ENCODE measurements at places on chromosomes 2 and 18.

- no peak for DNase-seq
These were observed 126.9 kb upstream of the PIK3C3 start for GRCh38 chr18:41828137-41828536.

- DNase-seq: peak; percentile 77
These were observed 56.4 kb downstream of the ZFP36L2 start for GRCh38 chr2:43169987-43170386.

GRCh38 chr2:36493306-36493705 lies 104.7 kb downstream of the FEZ2 start:
- DNase-seq: no peak

- DNase-seq: no peak
These were observed 70.8 kb downstream of the RTP5 start for GRCh38 chr2:241940329-241940728.

- no peak for DNase-seq
These were observed 645.3 kb downstream of the STK39 start for GRCh38 chr2:167602122-167602521.

- DNase-seq: no peak
These were observed 124.6 kb upstream of the CREB1 start for GRCh38 chr2:207405150-207405549.

DNA sequence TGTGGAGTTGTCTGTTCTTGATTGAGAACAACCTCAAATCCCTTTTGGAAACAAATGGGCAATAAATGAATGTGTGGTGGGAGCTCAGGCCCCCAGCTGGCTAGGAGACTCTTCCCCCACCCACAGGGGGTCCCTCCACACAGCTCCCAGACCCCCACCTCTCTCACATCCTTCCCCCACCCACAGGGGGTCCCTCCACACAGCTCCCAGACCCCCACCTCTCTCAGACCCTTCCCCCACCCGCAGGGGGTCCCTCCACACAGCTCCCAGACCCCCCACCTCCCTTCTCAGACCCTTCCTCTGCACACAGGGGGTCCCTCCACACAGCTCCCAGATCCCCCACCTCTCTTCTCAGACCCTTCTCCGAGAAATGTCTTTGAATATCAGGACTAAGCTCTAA lies 79.0 kb upstream of the CTDP1 start:
- DNase-seq: no peak

- no peak for DNase-seq
These were observed 70.6 kb downstream of the CTAGE1 start for GRCh38 chr18:22346953-22347605.

DNA sequence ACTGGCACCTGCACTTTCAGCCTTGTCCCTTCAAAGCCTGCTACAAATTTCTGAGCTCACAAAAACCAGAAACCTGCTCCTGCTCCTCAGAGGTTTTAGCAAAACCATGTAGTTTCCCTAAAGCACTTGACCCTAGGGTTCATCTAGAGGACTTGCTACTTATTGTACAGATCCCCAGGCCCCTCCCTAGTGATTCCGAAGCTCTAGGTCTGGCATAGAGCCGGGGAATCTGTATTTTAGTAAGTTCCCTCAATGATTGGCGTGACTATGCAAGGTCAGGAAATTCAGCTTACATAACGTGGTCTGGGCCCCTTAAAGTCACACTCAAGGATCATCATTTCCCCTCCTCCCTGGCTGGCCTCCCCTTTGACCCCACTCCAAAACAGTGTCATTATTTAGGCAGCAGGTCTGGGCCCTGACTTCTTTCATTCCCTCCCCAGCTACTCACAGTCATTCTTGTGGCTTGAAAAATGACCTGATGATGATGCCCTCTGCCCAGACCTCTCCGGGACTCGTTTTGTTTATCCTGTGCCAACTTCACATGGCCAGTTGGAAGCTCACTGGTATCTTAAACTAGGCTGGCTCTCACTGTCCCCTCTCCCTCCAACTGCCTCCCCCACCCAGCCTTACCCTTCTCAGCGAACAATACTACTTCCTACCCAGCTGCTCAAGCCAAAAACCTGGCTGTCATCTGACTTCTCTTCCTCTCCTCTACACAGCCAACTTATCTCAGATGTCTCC lies 36.0 kb downstream of the WDFY1 start:
- DNase-seq: no peak

- no peak for DNase-seq
These were observed 497 bp downstream of the PLA2R1 start for GRCh38 chr2:160061944-160062291.

GRCh38 chr2:121147766-121148165 lies 137.2 kb downstream of the TFCP2L1 start:
- DNase-seq: no peak
